ENCODE measurements at places on chromosomes 1 and 21.

DNA sequence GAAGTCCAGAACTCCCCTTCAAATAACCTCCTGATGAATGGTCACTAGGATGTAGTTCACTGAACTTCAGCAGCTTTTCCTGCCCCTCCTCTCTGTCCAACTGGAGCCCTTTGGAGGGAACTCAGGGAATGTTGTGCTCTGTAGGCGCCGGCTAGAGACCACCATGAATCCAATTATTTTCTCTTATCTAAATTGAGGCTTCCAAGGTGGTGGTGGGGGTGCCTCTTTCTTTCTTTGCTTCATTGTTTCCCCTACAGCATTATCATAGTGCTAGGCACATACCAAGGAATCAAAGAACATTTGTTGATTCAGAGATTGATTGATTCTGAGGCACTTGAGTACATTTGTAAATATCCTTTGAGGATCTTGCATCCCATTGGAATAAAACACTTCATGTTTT, 426.6 kb upstream of the PLXNA2 start:
- no peak for DNase-seq

- DNase-seq = no peak
Measured at GRCh38 chr1:212236664-212237220, 48.5 kb upstream of the PPP2R5A start.

- no peak for DNase-seq
Measured at GRCh38 chr1:207404849-207405525, 49.1 kb upstream of the CR2 start.

DNA sequence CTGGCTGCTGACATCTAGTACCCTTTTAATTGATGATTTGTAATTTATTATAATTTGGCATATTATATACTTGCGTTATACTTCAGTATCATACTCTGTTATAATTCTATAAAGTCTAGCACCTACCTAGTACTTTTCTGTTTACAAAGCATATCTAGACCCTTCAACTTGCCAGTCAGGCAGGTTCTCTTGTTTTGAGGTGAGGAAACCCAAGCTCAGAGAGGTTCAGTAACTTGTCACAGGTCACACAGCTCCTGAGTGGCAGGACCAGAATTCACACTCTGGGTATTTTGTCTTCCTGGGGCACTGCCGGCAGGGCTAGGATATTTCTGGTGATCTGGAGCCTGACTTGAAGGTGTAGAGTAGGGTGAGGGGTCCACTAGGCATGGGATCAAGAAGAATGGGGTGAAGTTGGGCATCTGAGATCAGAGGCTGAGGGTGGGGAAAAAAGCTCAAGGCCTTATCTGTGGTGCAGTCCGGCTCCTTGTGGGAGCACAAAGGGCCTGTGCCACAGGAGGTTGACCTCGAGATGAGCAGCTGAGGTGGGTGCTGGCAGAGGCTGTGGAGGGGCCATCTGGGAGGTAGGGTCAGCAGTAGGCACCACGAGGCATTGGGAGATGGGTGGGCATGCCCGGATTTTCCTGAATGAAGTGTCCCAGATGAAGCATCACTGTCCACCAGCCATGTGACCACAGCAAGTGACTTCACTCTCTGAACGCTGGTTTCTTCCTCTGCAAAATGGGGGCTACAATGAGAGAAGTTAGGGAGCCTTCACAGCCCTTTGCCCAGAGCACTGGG, 102.6 kb downstream of the EPHB2 start:
- no peak for DNase-seq

DNA sequence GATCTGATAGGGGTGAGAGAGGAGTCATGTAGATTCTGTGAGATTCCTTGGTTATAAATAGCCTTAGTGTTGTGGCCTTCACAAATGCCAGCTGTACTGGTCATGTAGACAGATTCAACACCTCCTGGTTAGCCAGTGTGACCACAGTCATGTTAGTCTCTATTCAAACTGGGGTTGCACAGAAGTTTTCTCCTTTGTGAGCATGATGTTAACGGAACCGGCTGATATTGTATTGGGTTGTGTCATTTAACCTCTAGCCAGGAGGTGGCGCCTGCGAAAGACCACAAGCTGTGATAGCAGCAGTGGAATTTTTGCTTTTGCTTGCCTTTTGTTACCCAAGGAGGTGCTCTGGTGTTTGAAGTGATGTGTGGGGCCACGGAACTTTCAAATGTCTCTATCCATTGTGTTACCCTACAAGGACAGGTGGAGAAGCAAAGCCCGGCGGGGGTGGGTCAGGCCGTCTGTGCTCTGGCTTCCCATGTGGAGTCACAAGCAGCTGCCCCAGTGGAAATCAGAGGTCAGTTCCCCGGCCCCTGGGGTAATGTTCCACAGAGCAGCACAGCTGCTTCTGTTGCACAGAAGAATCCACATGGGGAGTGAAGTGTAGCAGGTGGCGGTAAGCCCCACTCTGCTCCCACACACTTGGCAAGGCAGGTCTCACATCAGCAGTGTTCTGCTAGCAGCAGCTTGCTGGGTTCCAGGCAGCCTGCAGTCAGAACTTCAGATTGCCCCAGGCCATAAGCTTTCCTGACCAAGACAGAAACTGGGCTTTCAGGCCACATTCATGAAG, 112.6 kb downstream of the ADAMTS1 start:
- peak; percentile 50 for DNase-seq

DNA sequence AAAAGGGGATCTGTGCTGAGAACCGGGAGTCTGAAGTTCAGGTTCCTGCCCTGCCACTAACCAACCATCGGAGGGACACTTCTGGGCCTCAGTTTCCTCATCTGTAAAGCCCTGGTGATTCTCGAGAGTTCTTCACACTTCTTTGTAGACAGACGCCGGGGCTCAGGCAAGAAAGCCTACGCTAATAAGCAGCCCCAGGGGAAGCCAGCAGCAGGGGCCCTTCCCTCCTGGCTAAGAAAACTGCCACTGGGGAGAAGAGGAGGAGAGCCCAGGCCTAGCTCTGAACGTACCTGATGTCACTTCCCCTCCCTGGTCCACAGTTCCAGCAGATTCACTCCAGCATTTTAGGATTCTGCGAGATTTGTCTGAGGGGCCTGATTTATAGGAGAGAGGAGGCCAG, 76.0 kb downstream of the CAMK2N1 start:
- no peak for DNase-seq

DNA sequence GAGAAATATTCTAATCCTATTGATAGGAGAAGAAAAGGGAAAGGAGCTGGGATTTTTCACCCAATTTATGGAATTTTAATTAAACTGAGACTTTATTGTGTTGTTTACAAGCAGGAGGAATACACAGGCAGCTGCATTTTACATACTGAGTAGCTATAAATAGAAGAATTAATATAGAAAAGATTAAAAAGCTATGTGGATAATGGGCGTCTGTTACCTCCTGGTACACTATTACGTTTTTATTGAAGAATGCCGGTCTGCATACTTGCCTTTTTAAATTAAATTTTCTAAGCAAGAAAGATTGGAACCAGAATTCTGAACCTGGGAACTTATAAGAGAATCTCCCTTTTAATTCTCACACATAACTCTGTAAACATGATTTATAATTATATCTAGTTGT, 52.1 kb upstream of the CACHD1 start:
- no peak for DNase-seq

GRCh38 chr1:208241512-208241911, 2.7 kb downstream of the PLXNA2 start:
- DNase-seq = no peak

DNA sequence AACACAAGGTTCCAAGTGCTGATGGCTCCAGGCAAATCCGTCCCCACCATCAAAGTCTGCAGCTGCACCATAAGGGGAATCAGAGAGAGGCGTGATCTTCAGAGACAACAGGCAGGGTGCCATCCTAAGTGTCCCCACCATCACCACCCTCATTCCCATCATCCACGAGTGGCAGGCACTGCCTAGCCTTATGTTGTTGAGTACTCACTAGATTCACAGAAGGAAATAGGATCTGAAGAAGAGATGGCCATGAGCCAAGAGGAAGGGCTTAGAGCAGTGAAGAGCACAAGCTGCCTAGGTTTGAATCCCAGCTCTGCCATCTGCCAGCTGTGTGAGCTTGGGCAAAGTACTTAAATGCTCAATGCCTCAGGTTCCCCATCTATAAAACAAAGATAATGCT, 207.3 kb upstream of the CSF3R start:
- DNase-seq = peak; percentile 98

DNA sequence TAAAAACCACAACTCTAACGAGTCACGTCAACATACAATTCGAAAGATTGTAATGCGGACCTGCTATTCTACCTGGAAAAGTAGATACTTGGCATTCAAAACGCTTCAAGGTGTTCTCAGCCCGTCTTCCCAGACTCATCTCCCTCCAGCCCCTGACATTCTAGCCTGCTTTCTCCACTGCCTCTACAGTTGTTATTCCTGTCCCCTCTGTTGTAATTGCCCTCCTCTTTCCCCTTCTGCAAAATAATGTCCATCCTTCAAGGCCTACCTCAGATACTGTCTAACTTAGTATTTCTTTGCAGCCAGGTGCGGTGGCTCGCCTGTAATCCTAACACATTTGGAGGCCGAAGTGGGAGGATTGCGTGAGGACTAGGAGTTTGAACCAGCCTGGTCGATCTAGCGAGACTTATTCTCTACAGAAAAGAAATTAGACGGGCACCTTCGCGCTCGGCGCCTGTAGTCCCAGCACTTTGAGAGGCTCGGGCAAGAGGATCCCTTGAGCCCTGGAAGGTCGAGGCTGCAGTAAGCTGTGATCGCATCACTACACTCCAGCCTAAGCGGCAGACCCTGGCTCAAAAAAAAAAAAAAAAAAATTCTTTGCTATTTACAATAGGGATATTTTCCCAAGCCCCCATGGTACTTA, 756 bp upstream of the RBM34 start:
- no peak for DNase-seq

DNA sequence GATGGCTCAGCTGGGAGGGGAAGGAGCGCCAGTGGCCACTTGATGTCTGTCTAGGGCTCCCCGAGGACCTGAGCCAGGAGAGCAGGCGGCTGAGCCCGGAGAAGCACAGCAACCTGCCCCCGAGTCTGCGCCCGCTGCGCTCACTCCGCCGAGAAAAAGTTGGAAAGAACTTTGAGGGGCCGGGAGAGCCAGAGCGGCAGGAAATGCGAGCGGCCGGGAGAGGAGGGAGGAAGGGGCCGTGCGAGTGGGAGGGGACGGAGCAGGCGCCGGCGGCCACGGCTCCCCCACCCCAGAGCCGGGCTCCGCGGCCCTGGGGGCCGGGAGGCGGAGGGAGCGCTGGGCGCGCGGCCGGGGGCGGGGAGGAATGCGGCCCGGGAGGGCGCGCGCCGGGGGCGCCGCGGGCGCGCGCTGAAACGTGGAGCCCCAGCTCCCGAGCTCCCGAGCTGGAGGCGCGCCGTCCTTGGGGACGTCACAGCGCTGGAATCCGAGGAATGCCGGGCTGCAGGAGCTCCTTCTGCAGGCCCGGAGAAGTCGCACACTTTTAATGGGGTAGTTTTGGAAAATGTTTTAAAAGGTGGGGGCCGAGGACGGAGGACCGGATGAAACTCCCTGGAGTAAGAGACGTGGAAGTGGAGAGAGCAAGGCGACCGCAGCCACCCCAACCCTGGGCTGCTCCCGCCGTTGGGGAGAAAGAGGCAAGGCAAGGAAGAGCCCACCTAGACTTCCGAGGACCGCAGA, at the start of gene PTPN14:
Gene PTPN14, minus strand, starts transcription at position 167 of the 738 bp plus-strand sequence. CDS start 86,799 bp downstream, outside the sequence.
- peak; percentile 80 for DNase-seq

GRCh38 chr21:16181018-16181417, 451.2 kb downstream of the USP25 start:
- no peak for DNase-seq

DNA sequence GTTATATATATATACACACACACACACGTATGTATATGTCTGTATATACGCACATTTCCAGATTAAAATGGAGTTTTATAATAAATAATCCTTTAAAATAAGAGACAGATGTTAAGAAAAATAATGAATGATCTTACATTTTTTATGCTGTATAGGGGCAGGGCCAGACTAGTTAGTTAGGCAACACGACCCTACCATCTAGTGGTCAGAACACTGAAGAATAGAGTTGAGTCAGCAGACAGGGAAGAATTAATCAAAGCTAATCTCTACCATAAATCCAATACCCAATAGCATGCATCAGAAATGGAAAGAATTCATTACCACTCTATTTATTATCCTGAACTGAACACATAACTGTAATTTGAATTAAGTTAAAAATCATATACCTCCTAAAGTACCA, 156.7 kb downstream of the BRINP3 start:
- no peak for DNase-seq

GRCh38 chr1:19339214-19339861, 27.2 kb downstream of the SLC66A1 start:
- DNase-seq = no peak

GRCh38 chr1:6197746-6198427, 1.5 kb downstream of the RPL22 start:
- no peak for DNase-seq

DNA sequence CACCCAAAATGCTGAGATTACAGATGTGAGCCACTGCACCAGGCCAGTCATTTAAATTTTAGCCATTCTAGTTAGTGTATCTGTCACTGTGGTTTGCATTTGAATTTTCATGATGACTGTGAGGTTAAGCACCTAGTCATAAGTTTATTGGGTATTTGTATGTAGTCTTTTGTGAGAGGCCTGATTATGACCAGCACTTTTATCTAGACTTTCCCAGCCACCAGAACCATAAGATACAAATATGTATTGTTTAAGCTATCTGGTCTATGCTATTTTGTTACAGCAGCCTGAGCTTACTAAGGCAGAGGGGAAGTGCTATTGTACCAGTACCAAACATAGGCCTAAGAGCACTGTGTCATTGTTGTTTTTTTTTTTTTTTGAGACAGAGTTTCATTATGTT, 19.9 kb upstream of the DNAJC6 start:
- DNase-seq = no peak

DNA sequence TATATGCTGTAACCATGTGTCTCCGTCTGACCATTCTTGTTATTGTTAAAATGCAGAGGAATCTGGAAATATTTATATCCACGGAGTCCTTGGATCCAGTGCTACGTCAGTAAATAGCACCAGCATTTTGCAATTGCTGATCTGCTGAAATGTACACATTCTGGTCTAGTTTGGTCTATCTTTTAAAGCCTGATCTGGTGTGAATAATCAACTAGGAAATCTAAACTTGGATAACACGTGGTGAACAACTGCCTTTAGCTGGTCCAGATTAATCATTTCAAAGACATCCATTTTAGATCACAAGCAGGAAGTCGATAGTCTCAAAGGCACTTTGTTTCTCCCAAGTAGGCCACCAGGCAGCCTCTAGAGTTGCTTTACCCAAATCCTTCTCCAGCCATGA, 32.6 kb downstream of the PDPN start:
- no peak for DNase-seq

- no peak for DNase-seq
Measured at GRCh38 chr1:173590557-173590956, 12.3 kb downstream of the SLC9C2 start.

- DNase-seq = peak; percentile 12
Measured at GRCh38 chr1:215793180-215793579, 226.1 kb downstream of the KCTD3 start.

DNA sequence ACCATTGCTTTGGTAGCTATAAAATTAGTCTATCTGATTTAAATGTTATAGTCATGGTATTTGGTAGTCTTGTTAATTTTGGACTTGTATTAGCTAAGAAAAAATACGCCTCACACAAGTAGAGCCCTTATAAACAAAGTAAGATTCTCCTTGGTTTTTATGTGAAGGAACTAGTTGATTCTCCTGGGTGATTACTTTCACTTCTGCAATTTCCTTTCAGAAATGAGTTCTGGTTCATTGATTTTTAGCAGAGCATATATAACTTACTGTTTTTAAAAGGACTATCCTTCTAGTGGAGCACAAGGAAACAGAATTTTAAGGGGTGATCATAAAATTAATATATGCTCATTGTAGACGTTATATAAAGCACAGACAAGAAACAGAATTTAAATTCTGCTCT, 120.1 kb downstream of the BACH1 start:
- no peak for DNase-seq
